ENCODE measurements at places on chromosomes 2 and 18. TPM values are rescaled to one million over a fixed set of nuclear protein-coding genes. Genes with fewer than 3 reads are reported as not detected.

Gene GBX2
- not detected for total RNA-seq

Gene LYPD6B
- not detected for total RNA-seq

Gene ATP9B
- total RNA-seq = 50.7 TPM

Gene FOXD4L1
- total RNA-seq = not detected

Gene GNLY
- total RNA-seq = 5.3 TPM

Gene NAB1
- total RNA-seq = 45.2 TPM

Gene HAUS1
- 27.2 TPM for total RNA-seq

Gene ZNF804A
- 1.2 TPM for total RNA-seq

All from subcutaneous adipose tissue (tissue), 4 donors.